Femur (tissue), 1 donor: ENCODE measurements at places on chromosomes 11 and 22.
A peak's percentile ranks its signal among the peaks of the same experiment; 100 is the strongest.

GRCh38 chr11:40188848-40189247, 1270.6 kb downstream of the LRRC4C start:
- DNase-seq = no peak

- DNase-seq = no peak
These were observed 13.2 kb upstream of the MICAL2 start for GRCh38 chr11:12097219-12097618.

GRCh38 chr11:116342148-116342547, 430.6 kb downstream of the BUD13 start:
- no peak for DNase-seq

GRCh38 chr22:46581538-46582244, 38.5 kb upstream of the GRAMD4 start:
- peak; percentile 19 for DNase-seq

GRCh38 chr11:118265954-118266353, 1.9 kb upstream of the MPZL2 start:
- DNase-seq = no peak

- no peak for DNase-seq
These were observed 10.3 kb downstream of the IGLL5 start for GRCh38 chr22:22897947-22898346.

DNA sequence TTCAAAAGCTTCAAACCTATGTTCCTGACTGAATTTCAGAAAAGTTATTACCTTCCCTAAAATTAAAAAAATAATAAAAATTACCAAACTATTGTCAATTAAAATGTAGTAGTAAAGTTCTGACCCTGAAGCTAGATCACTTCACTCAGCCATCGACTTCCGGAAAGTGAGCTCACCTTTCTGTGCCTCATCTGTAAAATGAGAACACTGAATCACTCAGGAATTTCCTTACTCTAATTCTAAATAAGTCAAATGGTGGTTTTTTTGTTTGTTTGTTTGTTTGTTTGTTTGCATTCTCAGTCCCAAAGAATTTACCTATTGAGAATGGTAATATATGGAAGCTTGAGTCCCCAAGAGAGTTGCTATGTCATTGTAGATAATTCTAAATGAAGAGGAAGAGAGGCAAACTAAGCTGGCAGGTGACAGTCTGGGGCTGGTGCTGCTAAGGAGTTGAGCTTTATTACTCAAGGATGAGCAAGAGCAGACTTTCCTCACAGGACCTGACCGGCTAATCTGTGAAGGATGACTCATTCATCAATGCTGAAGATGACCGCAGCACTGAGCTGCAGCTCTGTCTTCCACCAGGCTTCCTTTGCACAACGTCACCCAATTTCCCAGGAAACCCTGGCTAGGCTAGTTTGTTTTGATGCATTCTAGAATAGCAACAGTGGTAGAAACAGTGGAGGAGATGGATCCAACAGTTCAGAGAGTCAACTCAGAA, 248.8 kb downstream of the RAB38 start:
- DNase-seq = no peak

DNA sequence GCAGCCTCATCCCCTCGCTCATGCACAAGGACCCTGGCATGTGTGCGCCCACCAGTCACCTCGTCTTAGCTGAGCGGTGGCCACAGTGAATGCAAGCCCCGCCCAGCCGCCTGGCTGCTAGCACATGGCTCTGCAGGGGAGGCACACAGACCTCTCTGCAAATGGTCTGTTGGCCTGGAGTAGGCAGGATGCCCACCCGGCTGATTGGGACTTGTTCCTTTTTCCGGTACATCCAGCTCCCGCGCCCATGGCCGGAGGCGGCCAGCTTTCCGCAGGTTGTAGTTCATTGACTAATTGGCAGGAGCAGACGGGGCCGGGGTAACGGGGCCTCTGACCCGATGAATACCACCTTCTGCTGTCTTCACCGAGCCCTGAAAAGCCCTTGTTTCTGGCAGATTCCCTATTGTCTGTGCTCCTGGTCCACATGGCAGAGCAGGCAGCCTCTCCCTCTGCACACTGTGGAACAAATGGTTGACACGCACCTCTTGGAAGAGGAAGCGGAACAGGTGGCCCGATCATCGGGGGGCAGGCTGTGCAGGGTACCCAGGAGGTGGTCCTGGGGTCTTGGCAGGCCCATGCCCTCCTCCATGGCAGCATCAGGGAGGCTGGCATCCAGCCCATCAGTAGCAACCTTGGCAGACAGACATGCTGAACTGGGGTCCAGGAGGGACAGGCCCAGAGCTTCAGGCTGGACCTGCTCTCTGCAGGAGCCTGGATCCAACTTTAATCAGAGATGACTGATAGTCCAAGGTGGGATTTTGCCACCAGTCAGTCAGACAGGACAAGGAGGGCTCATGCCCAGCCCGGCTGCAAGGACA, 1512.0 kb downstream of the BRD1 start:
- DNase-seq = no peak

DNA sequence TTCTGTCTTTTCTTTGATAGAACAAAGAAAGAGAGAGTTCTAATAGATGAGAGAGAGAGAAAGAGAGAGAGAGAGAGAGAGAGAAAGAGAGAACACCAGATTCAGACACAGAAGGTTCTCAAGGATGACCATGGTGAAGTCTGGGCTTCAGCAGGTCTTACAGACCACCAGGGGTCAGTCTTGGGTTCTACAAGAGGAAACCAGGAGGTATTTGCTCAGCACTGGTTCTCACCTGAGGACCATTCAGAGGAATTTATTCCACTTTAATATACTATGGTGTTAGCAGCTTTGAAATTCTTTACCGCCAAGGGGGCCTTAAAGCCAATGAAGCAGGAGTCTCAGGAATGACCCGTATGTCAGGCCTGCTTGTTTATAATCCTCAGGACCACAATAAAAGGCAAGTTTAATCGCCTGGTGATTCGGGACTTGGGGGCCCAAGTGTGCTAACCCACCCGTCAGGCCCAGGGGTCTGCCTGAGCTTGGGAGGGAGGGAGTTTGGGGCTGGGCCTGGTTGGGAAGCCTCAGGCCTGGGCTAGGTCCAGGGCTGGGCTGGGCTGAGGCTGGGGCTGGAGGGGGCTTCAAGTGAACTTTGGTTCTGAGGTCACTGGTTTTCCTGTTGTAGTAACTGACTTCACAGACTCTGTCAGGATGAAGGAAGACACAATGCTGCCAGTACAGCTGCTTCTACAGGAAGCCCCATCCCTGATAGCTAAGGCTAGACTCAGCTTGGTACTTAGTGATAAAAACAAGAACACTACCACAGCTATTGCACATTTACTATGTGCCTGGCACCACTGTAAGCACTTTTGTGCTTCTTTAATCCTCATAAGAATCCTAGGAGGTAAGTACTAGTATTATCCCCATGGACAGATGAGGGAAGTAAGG, 179.2 kb upstream of the ZBED5 start:
- DNase-seq = peak; percentile 30

DNA sequence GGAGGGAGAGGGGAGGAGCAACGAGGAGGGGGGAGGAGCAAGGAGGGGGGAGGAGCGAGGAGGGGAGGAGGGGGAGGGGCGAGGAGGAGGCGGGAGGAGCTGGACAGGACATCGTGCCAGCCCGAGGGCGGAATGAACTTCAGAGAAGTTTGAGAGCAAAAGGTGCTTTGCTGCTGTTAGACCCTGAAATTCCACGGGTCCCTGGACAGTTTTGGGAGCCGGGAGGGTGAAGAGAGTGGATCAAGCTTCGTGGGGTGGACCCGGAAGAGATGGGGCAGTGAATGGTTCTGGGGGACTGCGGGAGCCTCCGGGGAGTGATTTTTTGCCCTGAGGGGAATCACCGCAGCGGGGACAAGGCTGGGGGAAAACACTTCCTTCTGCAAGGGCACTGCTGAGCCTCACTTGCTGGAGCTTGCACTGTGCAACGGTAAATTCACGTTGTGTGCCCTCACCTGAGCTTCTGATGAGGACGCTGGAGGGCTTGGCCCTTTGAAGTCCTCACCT, 10.7 kb upstream of the NLRP6 start:
- no peak for DNase-seq

DNA sequence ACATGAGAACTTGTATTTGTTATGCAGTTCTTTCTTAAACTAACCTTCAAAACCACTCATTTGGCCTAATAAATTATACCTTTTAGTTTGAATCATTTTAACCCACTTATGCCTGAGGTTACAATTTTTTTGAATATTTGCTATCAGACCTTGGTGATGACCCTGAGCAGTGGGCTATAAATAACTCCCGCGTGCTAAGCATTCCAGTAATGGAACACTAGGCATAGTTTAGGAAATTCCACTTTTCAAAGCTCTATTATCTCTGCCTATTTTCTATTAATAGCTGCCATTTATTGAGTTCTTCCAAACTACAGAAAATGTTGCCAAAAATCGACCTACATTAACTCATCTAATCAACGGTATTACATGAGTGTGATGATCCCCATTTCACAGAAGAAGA, 993.4 kb upstream of the FAT3 start:
- no peak for DNase-seq

DNA sequence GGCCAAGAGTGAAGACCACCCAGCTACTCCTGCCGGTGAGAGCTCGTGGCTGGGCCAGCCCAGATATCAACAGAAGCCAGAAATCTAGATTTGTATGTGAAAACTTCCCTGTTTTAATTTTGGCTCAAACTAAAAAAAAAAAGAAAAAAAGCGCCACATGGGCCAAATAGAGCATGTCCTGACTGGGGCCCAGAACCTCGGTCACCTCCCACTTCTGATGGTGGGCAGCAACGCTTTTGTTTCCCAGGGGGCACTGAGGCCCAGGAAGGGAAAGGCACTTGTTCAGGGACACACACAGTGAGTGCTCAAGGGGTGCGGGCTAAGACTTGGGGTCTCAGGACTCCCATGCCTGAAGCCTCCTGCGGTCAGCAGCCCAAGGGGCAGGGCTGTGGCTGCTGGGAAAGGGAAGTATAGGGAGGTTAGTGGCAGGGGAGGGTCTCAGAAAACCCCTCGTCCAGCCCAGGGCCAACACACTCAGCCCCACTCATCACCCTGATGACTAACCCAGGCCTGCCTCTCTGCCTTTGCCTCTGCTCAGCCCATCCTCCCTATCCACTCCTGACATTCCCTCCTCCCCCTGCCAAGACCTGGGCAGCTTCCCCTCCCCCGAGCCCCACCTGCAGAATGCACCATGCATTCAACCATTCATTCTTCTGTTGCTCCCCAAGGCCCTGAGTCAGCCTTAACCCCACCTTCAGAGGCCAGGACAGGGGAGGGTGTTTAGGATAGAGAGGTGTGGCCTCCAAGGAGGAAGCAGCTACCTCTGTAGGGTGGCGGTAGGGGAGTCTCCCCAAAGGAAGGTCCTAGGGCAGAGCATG, 30.0 kb upstream of the TCF20 start:
- no peak for DNase-seq

GRCh38 chr11:127058524-127058923, 58.0 kb upstream of the KIRREL3 start:
- DNase-seq = no peak

DNA sequence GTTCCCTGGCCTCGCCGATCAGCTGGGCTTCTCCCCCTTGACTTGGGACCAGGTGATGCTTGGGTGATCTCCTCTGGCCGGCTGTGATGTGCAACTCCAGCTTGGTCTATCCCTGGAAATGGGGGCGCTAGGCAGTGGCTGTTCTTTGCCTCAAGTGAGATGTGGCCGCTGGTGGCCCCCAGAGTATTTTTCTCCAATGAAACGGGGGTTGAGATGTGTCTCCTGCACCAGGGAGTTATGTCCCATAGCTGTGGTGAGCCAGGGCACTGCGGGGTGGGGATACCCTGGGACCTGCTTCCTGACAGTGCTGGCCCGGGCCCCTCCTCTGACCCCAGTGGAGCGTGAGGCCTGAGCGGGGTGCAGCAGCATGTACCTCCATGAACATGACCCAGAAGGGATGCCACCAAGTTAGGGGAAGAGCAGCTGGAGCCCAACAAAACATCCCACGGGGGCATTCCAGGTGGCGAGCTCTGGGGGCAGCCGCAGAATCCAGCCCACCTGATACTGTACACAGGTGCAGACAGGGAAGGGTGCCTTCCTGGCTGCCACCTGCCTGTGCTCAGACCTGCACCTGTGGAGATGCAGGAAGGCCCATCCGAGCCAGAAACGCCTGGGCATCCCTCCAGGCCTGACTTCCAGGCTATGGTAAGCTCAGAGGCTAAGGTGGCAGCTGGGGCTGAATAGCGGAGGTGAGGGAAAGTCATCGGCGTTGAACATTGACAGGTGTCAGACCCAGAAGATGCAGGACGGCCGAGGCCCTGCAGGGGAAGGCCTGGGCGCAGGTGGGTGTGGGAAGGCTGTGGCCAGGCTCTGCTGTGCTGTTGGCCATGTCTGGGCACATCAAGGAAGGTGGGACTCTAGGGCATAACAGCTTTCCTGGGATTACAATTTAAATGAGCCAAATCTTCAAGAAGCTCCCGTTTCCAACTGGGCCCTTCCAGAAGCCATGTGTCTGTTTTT, 97.3 kb downstream of the CTTN start:
- no peak for DNase-seq

DNA sequence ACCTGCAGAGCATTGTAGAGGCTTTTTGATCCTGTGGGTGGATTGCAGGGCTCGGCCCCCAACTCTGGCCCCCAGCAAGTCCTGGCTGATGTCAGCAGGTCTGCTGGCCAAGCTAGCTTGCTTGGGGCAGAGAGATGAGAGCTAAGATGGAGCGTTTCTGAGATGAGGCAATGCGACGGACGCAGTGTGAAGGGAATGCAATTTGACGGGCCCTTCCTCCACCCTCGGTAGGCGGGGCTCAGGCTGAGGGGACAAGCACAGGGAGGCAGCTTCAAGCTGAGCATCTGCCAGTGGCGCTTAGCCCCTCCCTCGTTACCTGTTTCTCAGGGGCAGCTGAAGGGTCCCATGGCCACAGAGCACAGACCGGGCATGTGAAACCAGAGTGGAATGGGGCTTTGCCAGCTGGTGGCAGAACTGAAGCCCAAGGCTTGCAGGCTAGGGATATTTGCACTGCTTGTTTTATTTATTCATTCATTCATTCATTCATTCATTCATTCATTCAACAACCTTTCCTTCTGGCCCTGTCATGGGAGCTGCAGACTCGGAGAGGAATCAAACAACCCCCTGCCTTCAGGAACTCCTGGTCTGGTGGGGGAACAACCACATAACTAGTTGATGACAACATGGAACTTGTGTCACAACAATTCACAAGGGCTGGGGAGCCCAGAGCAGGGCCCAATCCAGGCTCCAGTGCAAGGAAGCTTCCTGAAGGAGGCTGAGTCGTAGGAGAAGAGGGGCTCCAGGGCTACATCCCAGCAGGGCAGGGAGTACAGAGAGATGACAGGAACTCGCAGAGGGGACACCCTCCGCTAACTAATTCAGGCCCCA, 66.8 kb downstream of the THAP12 start:
- DNase-seq = peak; percentile 46

- peak; percentile 90 for DNase-seq
These were observed 2.0 kb upstream of the FERMT3 start for GRCh38 chr11:64204464-64204989.

DNA sequence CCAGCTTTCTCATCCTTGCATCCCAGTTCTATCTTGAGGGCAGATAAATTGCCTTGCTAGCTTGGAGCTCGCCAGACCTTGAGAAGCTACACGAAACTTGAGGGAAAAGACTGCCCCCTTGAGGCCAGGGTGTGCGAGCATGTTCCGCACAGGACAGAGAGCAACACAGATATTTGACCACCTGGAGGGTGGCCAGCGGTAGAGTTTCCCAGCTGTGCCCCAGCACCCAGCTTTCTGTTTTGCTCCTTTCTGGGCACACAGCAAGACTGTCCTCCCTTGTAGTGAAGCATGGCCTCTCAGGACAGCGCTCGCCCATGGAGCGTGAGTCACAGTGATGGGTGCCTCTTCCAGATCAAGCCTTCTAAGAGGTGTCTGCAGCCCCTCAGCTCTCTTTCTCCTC, 23.5 kb downstream of the SPATA19 start:
- DNase-seq = peak; percentile 71
